ENCODE measurements at places on chromosomes 13 and 19.
A peak's percentile ranks its signal among the peaks of the same experiment; 100 is the strongest.

DNA sequence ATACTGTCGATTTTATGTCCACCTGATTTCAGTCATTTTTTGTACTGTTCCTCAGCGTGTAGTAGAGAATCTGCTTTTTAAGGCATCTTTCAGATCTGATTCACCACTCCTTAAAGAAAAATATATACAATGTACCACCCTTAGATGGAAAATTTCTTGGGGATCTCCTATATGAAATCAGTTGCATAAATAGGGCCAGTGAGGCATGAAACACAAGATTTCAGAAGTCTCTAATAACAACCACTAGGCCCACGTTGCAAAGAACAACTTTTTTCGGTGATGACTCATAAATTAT, 1.4 kb downstream of the USP12 start:
- no peak for DNase-seq

GRCh38 chr19:36060430-36060829, 5.7 kb downstream of the WDR62 start:
- no peak for DNase-seq

DNA sequence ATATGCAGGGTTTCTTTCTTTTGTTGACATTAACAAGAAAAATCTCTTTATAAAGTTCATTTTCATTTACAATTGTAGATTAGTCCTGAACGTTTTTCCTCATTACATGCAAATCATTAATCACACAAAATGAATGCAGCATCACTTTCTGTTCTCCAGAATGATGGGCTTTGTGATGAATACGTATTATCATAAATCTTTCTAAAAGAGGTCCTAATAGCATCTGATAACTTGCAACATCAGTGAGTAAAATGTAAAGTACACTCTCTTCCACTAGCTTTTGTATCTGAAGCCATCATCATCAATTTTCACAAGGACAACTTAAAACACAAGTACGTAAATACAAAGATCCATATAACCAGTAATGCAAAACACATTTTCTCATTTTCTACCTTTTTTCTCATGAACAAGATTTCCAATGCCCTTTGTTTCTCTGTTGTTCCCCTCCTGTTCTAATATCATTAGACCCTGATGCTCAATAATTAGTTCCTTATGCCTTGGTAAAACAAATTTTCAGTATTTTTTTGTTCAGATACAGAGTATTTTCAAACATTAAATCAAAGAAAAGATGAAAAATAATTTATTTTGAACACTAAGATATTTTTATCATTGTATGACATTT, 437.4 kb upstream of the MIR17HG start:
- no peak for DNase-seq

GRCh38 chr13:49652355-49653305, 24.3 kb downstream of the ARL11 start:
- no peak for DNase-seq

GRCh38 chr13:46405457-46405856, 18.4 kb upstream of the RUBCNL start:
- no peak for DNase-seq

- DNase-seq, result no peak
Measured at GRCh38 chr19:35211545-35212230, 16.9 kb downstream of the FAM187B start.

GRCh38 chr13:65585346-65585745, 1644.8 kb downstream of the PCDH9 start:
- no peak for DNase-seq

GRCh38 chr19:16654627-16655026, 5.3 kb downstream of the SMIM7 start:
- no peak for DNase-seq

- DNase-seq, result no peak
Measured at GRCh38 chr13:28338006-28338574, 156.8 kb downstream of the FLT1 start.

DNA sequence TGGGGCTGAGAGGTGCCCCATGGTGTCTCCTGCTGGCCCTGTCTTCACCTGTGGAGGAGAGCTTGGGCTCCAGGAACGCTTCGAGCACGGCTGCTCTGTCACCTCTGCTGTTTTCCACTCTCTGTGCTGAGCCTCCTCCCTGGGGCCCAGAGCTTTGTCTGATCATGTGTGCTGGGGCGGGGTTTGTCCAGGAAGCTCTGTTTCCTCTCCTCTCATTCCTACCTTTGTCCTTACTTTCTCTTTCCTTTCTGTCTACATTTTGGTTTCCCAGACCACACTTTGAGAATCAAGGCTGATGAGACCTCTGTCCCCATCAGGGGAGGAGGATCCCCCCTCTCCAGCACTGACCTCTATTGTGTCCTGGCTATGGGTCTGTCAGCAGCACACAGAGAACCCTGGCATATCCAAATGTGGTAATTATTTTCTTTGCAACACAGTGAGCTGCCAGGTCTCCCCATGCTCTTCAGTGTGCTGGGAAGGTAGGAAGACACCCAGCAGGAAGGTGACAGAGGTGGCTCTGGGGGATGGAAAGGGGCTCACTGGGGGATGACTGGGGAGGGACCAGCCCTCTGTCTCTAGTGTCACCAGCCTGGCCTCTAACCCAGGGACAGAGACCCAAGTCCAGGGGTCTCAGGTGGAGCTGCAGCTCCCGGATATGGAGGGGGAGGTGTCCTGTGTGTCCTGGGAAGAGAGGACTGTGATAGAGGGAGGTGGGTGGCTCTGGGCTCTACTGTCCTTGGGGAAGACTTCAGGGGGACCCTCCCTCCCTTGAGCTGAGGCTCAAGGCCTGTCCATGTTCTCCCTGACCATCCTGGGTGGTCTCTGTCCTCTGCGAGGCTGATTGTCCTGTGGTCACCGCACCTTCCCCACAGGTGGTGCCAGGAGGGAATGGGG, at the start of gene CEACAM1:
Gene CEACAM1 (minus strand): TSS at position 128 of the 894 bp plus-strand sequence. CDS start 107 bp downstream, at position 21.
- no peak for DNase-seq

- no peak for DNase-seq
Measured at GRCh38 chr13:27960362-27961226, 8.5 kb downstream of the CDX2 start.

GRCh38 chr13:100470866-100471505, 117.6 kb downstream of the GGACT start:
- no peak for DNase-seq

GRCh38 chr13:72953391-72953965, 105.3 kb upstream of the KLF5 start:
- DNase-seq, result no peak

DNA sequence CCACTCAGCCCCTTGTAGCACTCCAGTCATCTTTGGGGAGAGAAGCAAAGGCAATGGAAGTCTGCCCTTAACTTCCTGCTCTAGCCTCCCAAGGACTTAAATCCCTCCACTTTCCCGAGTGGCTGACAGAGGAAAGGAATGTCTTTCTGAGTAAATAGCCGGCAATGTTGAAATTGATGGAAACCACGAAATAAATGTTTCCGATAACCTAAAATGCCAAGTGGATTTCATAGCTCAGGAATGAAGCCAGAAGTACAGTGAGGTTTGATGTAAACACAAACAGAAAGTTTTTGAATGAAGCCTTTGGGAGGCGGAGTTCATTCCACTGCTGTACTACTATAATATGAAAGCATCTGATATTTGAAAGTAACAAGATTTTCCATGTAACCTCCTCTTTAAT, 14.0 kb upstream of the TBC1D4 start:
- DNase-seq, result no peak

DNA sequence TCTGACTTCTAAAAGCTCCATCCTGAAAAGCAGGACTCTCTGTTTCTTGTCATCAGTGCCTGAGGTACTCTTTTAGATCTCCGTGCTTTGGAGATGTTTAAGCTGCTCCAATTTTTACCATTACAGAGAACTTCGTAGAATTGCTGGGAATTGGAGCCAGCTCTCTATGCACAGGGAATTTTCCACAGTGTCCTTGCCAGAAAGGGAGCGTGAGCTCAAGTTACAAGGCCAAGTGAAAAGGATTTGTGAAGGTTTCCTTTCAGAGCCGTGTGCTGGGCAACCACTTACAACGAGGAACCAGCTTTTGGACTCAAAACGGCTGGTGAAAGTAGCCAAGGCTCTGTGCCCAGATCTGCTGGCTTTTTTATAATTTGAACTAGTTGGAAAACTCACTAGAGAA, 82.6 kb downstream of the NUFIP1 start:
- DNase-seq, result no peak

GRCh38 chr13:79406597-79406908, 498 bp upstream of the RBM26 start:
- no peak for DNase-seq

DNA sequence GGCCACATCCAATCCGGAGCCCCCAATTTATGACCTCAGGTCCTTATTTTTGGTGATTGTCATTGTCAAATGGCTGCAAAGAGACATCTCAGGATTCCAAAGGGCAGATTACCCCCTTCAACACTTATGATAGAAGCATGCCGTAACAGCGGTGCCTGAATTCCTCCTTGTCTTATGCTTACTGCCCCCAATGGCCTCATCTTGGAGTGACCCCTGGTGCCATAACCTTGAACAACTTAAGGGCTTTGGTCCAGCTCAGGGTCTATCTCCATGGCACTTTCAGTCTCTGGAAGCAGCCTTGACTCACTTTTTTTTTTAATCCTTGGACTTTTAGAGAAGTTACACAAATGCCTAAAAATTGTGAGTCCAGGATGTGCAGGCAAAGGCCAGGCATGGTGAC, 171.6 kb upstream of the ZNF507 start:
- no peak for DNase-seq

DNA sequence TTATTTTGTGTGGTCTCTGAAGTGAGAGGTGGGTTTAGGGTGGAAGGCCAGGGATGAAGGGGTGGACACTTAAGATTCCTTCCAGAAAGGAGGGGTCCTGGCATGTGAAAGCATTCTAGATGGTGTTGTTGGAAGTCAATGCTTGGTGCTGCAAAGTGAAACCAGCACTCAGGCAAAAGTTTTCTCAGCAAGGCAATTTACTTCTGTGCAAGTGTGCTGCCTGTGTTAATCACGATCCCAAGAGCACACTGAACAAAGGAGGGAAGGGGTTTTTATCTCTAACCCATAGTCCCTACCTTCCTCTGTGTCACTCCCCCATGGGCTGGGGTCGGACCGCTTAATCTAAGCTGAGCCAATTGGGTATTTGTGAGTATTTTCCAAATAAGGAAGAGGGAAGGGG, 1.3 kb downstream of the ZNF134 start:
- DNase-seq, result no peak

DNA sequence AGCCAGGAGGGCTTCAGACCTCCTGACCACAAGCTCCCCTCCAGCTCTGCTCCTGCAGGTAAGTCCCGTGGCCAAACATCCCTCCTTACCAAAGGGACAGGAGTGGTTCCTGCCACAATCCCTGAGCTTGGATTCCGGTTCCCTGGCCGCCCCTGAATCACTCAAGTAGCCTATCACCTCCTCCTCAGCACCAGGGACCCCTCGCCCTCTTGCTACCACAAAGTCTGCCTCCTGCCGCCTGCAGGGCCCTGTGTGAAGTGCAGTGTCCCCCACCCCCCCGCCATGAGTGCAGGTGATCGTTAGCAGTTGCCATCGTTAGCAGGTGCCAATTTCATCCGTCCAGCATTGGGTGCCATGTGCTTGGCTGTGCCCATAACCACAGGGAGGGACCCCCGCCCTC, 40.8 kb upstream of the RANBP3 start:
- DNase-seq, result no peak

DNA sequence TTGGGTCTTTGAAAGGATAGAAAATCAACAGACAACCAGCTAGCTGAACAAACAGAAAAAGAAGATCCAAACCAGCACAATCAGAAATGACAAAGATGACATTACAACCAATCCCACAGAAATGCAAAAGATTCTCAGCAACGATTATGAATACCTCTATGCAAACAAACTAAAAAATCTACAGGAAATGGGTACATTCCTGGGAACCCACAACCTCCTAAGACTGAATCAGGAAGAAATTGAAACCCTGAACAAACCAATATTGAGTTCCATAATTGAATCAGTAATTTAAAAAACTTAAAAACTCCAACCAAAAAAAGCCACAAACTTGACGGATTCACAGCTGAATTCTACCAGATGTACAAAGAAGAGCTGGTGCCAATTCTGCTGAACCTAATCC, 20.9 kb upstream of the C1QTNF9B start:
- no peak for DNase-seq

DNA sequence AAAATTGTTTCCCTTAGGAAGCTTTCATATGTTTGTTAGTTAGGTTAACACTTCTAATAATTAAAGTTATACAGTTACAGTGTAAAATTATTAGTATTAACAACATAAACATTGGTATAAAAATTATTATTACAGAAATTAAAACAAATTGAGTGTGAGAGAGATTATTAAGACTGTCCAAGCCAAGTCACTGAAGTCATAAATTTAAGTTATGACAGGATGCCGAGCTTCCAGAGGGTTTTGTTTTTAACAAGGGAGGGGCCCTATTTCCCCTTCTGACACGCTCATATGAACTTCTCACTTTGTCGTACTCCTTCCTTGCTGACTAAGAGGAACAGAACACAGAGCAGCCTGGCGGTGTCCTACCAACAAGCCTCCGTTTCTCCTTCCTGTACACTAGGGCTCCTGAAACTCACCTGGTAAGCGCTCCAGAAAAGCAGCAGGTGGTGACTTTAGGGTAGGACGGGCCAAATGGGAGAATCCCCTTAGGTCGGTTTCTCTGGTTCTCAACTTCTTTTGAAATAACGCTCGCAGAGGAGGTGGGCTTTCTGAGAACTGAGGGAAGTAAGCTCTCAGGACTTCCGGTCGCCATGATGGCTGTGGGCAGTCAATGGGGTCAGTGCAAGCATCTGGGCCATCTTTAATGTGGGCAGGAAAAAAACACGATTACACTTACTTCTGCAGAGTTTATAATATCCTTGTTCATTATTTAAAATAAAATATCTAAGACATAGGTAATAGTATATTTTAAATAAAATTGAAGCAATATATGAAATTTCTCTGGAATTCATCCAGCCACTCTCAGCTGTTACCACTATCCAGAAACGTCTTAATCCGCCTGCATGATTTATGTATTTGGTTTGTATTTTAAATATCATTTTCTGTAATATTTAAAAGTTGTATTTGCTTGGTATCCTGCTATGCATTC, at the start of gene CARD8:
Gene CARD8 (minus strand): TSS at position 537 of the 928 bp plus-strand sequence. CDS start 14,892 bp downstream, outside the sequence.
- DNase-seq, result peak; percentile 57

DNA sequence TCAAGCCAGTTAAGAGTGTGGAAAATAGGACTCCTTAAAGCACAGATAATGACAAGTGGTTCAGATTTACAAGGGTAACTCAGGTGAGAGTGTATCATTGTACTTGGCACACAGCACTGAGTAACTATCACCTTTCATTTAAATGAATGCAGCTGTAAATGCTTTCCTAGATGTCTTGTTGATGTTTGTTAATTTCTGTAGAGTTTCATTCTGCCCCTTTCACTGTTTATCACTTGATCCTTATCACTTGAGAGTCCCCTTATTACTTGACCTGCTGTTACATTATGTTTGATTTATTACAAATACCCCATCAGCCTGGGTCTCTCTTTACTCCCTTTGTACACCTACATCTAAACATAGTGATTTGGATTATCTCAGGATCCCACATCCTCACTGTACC, 38.1 kb upstream of the ZNF527 start:
- no peak for DNase-seq

DNA sequence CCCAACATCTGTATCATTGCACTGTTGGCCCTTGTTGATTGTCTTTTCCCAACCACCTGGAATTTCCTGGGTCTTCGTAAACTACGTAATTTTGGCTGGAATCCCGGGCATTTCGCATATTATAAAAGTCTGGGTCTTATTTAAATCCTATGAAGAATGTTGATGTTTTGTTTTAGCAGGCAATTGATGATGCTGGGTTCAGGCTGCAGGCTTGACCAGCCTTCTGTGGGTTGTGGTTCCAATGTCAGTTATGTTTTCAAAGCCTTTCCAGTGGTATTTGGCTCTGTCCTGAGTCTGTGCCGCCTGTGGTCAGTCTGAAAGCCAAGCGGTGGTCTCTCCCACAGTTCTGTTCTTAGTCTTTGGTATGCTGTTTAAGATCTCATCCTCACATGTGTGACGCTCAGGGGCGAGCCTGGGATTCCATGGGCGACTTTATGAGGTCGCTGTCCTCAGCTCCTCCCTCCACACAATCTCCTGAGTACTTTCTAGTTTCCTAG, 12.4 kb downstream of the SLC35E1 start:
- DNase-seq, result no peak

GRCh38 chr19:2251106-2252054, 2.3 kb downstream of the AMH start:
- DNase-seq, result no peak

Measured in T1000 (cell line).